Sigmoid colon (tissue), 7 donors: ENCODE measurements at places on chromosomes 6 and 20. TPM values are rescaled to one million over a fixed set of nuclear protein-coding genes. Genes with fewer than 3 reads are reported as not detected.

The THEMIS gene
- polyA plus RNA-seq: not detected

The GLP1R gene
- not detected for polyA plus RNA-seq

The MLN gene
- polyA plus RNA-seq: 0.48 TPM

The NHLRC1 gene
- polyA plus RNA-seq: 1.2 TPM

The RGS17 gene
- not detected for polyA plus RNA-seq

The SLC32A1 gene
- 0.06 TPM for polyA plus RNA-seq

The OR2H1 gene
- polyA plus RNA-seq: not detected

The CCN6 gene
- polyA plus RNA-seq: not detected

The C6orf163 gene
- polyA plus RNA-seq: 0.71 TPM

The FHL5 gene
- 0.60 TPM for polyA plus RNA-seq
